Stimulated activated CD4-positive, alpha-beta T cell treated with anti-CD3 and anti-CD28 coated beads, Interleukin-15, amount 100 ng/mL, for 1 hour (primary cell): ENCODE measurements at places on chromosomes 11 and 22.

DNA sequence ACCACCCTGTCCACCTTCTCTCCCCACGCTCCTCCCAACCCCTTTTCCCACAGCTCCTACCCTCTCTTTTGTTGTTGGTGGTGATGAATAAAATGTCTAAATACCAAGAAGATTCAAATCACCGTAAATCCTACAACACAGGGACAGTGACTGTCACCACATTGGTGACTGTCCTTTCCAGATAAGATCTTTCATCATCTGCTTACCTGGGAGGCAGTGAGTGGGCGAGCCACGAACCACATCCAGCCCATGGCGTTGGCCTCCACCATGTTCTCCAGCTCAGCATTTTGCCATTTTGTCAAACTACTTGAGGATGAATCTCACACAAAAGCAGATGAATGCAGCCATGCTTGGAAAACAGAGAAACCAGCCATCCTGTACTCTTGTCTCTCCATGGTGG, 6.7 kb upstream of the CYTH4 start:
- DNase-seq: no peak

GRCh38 chr22:48761546-48761945, 1066.1 kb downstream of the BRD1 start:
- DNase-seq: no peak

- DNase-seq: no peak
These were observed 231.1 kb downstream of the SWAP70 start for GRCh38 chr11:9895006-9895405.

DNA sequence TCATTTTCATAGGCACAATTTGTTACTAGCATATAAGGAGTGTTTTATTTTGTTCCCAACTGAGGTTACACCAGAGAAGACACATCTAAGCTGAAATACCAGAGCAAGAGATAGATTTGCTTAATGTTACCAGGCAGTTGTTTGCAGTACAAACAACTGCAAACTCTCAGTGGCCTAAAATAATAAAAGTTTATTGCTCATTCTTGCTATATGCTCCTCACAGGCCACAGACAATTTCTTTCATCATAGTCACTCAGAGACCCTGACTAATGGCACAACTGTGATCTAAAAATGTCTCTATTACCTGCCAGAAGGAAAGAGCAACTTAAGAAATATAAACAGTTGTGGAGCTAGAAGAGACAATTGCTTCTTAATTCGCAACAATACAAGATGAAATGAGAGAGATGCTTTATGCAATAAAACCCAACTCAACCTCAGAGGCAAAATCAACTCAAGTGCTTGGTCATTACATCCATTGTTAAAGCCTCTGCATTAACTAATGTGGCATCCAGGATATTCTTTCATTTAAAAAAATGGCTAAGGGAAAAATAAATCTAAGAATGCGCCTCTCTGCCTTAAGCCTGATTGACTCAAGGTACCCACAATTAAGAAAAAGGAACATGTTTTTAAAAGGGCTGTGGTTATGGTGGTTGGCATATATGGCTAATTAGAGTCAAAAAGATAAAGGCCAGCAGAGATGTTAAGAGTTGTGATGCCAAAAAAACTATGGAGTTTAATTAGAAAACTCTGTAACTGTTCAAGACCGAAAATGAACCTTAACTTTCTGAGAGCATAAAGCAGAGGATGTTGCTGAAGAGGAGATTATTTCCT, 103.7 kb downstream of the CD44 start:
- no peak for DNase-seq

DNA sequence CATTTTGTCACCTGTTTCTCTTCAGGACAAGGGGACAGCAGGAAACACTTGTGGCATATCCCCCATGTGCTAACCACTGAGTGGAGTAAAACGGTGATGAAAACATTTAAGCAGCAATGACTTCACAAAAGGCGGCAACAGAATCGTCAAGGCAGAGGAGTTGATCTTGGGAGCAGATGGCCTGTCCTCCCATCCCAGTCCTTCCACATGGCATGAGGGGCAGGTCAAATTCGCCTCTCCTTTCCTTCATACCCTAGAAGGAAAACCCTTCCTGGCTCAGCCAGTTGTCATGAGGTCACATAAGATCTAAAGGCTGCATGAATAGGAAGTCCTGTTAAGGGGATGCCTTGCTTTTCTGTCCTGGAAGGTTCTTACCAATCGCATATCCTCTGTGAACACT, 169.1 kb downstream of the MAML2 start:
- DNase-seq: no peak
